Amniotic stem cell (primary cell): ENCODE measurements at places on chromosomes 1 and 21.
A peak's percentile ranks its signal among the peaks of the same experiment; 100 is the strongest.

- DNase-seq = no peak
These were observed 24.8 kb downstream of the PPP2R5A start for GRCh38 chr1:212309967-212310366.

- DNase-seq = no peak
These were observed 1.5 kb downstream of the SLC66A1 start for GRCh38 chr1:19313636-19313959.

DNA sequence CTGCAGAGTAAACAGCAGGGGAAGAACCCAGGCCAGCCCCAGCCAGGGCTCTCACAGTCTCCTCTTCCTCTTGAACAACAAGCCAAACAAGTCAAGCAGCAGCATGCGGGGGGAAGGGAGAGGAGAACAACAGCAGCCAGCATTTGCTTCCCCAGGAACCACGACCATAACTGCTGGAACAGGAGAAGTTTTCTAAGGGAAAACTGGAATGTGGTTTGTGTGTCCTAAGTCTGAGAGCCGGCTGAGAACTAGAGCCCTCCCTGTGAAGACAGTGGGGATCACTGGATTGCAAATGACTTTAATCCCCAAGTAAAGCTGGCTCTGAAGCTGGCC lies 48.2 kb downstream of the COQ8A start:
- DNase-seq = no peak

GRCh38 chr1:32798191-32798590 lies 19.0 kb downstream of the YARS1 start:
- DNase-seq = peak; percentile 71

GRCh38 chr1:28199328-28200233 lies 23.1 kb upstream of the PTAFR start:
- DNase-seq = no peak
